ENCODE measurements at places on chromosomes 16 and 17. TPM values are rescaled to one million over a fixed set of nuclear protein-coding genes. Genes with fewer than 3 reads are reported as not detected.

CIAO2B gene
- 169 TPM for total RNA-seq

WFIKKN1 gene
- 0.10 TPM for total RNA-seq

C16orf74 gene
- total RNA-seq: 0.64 TPM

CCL15 gene
- total RNA-seq: not detected

GUCY2D gene
- total RNA-seq: not detected

GRAP gene
- total RNA-seq: 8.1 TPM

MYH13 gene
- not detected for total RNA-seq

CDRT15L2 gene
- not detected for total RNA-seq

P2RX1 gene
- total RNA-seq: 0.10 TPM

GRIN2A gene
- total RNA-seq: not detected

BMERB1 gene
- total RNA-seq: 9.0 TPM

TEKT3 gene
- total RNA-seq: not detected

CDRT15 gene
- not detected for total RNA-seq

C16orf46 gene
- 0.74 TPM for total RNA-seq

C17orf113 gene
- total RNA-seq: 0.20 TPM

PYCARD gene
- 2.4 TPM for total RNA-seq

CA7 gene
- not detected for total RNA-seq

ADAP2 gene
- total RNA-seq: 0.32 TPM

CPHXL2 gene
- total RNA-seq: not detected

NPIPB2 gene
- 8.7 TPM for total RNA-seq

PRSS33 gene
- total RNA-seq: 0.17 TPM

MYO15A gene
- total RNA-seq: 0.40 TPM

IL4R gene
- total RNA-seq: 170 TPM

ZSCAN10 gene
- not detected for total RNA-seq

CD79B gene
- total RNA-seq: 24.3 TPM

MYOCD gene
- total RNA-seq: not detected

SEPTIN12 gene
- not detected for total RNA-seq

DRC7 gene
- 0.49 TPM for total RNA-seq

SLFN14 gene
- total RNA-seq: not detected

CCDC200 gene
- total RNA-seq: not detected

KCNJ18 gene
- not detected for total RNA-seq

TP53TG3B gene
- total RNA-seq: not detected

CLDN9 gene
- total RNA-seq: not detected

GIT1 gene
- 35.5 TPM for total RNA-seq

HBA1 gene
- not detected for total RNA-seq

MYH2 gene
- not detected for total RNA-seq

MEIOB gene
- 0.76 TPM for total RNA-seq

All from activated naive CD4-positive, alpha-beta T cell treated with anti-CD3 and anti-CD28 coated beads for 36 hours (primary cell).